ENCODE measurements at places on chromosomes 16 and 17.

GRCh38 chr16:69116906-69117305 lies 11.5 kb downstream of the HAS3 start:
- DNase-seq = no peak

DNA sequence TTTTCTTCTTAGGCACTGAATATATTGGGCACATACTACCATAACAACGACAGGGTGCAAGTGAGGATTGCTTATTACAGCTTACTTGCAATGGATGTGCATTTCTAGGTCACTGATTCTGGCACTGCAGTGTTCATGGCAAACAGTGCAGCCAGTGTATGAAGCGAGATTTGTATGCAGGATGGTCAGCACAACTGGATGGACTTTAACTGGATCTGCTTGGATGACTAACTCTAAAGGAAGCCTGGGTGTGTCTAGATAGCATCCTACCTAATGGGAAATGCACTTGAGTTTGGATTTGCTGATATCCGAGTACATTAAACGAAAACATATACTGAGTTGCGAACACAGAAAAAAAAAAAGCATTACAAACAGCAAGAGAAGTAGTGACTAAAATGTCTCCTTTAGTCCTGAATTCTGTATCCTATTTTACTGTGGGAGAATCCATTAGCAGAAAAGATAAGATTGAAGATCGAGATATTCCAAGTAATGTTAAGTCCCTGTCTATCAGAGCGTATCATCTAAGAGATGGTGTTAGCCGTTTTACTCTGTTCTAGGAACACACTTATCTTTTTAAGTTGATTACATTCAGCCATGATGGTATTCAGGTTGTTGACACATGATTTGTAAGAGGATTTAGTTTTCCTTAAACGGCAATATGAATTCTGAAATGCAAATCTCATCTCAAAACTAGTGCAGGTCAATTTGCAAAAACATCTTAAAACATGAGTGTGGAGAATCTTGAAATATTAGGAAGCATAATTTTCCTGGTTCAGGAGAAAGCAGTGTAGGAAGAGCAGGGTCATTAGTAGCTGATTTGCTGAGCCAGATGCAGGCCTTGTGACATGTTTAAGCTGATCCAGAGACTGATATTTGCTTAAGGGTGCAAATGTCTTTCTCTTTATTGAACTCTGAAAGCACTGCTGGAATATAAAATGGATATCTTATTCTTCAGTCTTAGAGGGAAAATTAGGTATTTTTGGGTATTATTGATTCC lies 142.6 kb upstream of the CPHXL start:
- DNase-seq = no peak

DNA sequence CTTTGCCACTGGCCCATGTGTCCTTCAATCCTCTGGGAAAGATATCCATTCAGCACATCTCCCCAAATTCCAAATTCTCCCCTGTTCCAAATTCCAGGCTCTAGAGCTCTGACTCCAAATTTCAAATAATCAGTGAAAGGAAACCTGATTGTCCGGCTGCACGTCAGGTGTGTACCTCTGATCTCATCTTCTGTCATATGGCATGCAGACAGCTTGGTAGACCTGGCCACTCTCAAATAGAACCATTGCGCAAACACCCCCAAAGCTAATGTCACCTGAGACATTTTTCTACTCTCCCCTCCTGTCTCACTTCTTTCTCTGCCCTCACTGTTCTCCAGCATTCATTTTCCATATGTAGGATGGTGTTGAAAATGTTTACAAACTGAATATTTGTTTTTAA lies 337.0 kb upstream of the DYNLRB2 start:
- no peak for DNase-seq

DNA sequence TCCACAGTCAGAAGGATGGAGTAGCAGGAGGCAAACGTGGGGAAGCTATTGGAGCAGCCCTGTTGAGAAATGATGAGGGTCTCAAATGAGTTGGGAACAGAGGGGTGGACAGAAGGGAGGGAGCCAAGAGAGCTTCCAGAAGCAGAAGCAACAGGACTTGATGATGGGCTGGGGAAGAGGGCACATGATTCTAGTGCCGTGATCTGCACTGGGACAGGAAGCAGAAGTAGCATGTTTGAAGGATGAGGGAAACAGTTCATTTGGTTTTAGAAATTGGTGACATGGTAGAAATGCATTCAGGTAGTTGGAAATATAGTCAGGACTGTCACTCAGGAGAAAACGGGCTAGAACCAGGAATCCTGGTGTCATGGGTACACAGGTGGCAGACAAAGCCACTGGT lies 19.4 kb downstream of the EMP2 start:
- no peak for DNase-seq

GRCh38 chr17:72813481-72813880 lies 279.0 kb downstream of the SLC39A11 start:
- no peak for DNase-seq

- no peak for DNase-seq
Observed at GRCh38 chr16:88194397-88195268, 188.1 kb upstream of the ZNF469 start.

- no peak for DNase-seq
Observed at GRCh38 chr16:84155771-84156170, 10.7 kb downstream of the DNAAF1 start.

DNA sequence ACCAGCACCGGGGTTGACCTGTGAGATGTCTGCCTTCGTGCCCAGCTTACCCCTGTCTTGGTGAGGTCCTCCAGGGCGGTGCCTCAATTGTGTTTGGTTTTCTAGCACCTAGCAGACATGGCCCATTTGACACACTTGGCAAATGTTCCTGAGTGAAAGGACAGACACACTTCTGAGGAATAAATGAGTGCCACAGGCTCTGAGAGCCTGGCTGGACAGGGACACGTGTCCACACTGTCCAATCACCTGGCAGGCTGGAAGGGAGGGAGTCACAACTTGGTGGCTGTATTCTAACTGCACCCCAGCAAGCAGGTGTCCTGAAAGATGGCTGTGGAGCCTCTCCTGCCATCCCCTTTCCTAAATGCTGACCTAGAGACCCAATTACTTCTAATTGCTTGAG lies 7.4 kb downstream of the MAP3K14 start:
- no peak for DNase-seq

DNA sequence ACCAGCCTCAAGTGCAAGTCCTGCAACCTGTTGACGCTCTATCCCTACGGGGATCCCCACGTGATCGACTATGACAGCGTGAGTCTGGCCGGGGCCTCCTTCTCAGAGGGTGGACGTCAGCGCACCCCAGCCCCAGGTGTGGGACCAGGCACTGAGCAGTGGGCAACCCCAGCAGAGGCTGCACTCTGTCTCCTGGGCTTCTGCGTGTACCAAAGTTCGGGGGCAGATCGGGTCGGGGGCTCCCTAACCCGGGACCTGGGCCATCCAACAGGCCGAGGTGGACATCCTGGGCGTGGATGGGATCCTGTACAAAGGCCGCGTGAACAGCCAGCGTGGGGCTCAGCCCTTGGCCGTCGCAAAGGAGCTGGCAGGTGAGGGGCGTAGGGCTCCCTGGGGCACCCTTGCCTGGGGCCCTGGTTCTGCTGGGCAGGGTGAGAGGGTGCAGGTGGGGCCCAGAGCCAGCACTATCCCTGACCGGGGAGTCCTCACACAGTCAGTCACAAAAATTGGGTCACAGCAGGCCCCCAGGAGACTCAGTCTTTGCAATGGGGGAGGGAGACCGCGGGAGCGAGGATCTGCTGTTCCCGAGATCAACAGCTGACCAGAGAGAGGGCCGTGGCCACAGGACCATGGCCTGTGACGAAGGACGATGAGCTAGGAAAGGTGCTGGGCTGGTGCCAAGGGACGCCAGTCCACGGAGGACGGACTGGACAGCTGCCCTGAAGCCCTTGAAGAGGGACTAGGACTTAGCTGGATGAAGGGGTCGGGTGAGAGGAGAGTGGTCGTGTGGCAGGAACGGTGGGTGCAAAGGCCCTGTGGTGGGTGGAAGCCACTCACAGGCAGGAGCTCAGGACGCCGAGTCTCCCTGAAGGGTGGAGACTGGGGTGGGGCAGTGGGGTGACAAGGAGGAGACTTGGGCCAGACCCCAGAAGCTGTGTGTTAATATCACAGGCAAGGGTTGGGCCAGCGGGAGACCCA lies 20.0 kb downstream of the UBALD1 start:
- DNase-seq = no peak

GRCh38 chr16:75377729-75378386 lies 55.4 kb downstream of the CFDP1 start:
- DNase-seq = no peak

GRCh38 chr16:67207249-67208091 lies 8.5 kb downstream of the ELMO3 start:
- no peak for DNase-seq

DNA sequence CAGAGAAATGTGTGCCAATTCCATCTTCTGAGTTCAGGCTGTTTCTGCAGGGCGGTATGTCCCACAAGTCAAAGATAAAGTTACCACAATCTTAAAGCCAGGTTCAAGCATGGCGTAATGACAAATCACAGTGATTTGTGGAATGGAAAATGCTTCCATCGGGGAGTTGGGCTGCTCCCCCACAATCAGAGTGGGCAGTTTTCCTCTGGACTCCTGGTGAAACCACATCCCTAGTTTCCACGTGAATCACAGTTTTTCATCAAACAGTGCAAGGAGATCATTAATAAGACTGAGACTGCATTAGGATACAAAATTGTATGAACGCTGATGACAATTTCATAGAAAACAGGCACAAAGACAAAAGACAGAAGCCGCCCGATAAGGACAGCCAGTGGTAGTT lies 3.6 kb downstream of the LITAF start:
- no peak for DNase-seq

GRCh38 chr17:17752821-17753321 lies 71.6 kb downstream of the RAI1 start:
- DNase-seq = no peak

DNA sequence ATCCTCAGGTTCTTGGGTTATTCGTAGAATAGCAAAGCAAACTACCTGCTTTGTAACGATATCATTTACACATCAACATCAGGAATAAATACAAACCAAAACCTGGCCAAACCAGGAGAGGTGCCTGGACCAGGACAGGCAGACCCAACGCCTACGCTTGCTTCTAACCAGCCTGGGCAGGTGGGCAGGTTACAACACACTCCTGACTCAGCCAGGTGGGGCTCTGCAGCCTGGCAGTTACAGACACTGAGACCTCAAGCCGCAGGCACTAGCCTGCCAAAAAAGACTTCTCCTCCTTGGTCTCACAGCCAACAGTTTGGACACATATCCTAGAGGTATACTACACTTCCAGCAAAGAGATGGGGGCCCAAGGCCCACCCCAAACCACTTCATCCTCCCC lies 14.0 kb downstream of the ANKRD11 start:
- no peak for DNase-seq

- DNase-seq = no peak
Observed at GRCh38 chr17:61366076-61366714, 33.4 kb upstream of the TBX2 start.

- DNase-seq = no peak
Observed at GRCh38 chr16:66900721-66901441, 17.8 kb downstream of the CDH16 start.

GRCh38 chr17:80475910-80476876 lies at the start of gene NPTX1:
NPTX1 (minus strand) TSS chr17:80476607; CDS start chr17:80476446, 161 bp downstream.
- DNase-seq = no peak

GRCh38 chr17:4931963-4932362 lies at the start of gene GP1BA:
GP1BA (plus strand) TSS chr17:4932277; CDS start chr17:4932605, 328 bp downstream.
- DNase-seq = no peak

GRCh38 chr17:34503528-34504195 lies 75.7 kb upstream of the TMEM132E start:
- DNase-seq = no peak

DNA sequence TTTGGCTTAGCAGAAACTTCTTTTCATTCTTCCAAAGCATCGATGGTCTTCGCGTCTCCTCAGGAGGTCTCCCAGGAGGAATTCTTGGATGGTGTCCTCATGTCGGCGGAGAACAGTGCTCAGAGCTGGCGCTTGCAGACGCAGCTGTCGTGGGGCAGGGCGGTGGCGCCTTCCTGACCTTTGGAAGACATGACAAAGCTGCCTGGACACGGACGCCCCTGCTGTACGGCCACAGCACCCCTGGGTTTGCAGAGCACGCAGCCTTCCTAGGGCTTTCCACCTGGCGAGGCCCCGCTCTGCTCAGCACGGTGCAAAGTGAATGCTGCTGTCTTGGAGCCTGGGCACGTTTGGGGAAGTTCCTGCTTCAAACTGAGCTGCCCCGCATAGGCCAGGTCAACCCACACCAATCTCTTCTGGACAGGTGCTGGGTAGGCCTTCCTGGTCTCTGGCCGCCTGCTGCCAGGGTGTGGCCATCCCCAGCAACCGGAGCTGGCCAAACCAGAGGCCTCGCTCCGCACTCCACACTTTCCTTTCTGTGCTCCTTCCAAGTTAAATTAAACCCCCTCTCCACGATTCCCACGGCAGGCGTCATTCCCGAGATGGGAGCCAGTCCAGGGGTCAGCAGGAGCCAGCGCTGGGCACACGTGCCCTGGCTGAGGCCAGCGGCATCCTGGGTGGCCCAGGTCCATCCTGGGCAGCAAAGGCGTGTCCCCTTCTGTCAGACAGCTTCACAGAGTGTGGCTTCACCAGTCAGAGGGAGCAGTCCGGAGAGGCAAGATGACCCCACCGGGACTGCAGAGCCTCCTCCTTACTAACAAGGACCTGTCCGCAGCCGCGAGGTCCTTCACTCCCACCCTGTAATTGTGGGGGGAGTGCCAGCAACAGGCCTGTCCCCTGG lies 15.0 kb upstream of the KREMEN2 start:
- DNase-seq = no peak

DNA sequence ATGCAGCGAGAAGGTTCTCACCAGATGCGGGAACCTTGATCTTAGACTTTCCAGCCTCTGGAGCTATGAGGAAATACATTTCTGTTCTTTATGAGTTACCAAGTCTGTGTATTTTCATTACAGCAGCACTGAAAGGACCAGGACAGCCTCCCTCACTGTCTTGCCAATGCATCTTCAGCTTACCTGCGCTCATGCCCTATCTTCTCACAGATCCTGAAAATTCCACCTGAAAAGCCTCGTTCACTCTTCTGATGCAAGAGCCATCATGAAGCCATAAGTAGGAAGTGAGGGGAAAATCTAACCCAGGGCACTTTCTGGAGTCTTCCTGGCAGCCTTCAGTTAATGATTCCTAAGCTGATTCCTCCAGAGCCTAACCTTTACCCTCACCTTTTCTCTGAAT lies 194.0 kb downstream of the SALL1 start:
- no peak for DNase-seq

DNA sequence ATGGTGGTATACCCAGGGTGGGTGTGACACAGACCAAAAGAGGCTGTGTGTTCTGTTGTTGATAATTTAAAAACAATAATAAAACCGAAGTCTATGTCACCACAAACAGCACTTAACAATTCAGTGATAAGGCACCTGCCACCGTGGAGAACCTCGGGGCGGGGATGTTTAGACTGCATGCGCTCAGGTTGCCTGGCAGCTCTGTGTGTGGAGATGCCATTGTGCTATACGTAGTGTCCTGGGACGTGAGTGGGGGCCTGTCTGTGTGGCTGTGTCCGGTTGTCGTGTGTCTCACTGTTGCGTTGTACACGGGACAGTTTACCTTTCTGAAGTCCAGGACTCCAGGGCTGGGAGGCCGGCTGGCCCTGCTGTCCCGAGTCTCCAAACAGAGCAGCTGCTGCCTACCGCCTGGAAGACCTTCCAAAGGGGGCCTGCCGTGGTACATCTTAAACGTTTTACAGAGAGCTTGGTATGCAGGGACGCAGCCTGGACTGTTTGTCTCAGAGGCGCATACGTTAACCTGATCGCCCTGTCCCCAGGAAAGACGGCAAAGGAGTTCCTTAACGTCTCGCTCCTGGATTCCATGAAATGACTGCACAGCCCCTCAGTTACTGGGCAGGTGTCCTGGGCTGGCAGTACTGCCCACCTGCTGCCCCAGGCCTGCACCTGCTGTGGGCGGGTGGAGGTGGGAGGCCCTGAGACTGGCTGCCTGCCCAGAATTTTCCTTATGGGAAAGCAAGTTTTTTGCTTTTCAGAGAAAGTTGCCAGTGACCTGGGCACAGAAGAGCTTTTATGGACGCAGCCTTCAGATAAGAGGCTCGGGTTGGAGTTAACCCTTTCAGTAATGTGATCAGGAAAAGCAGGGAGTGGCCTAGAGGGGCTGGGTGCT lies 19.0 kb downstream of the SPIRE2 start:
- DNase-seq = no peak

Measured in occipital lobe (tissue), 3 donors.